Stimulated activated CD8-positive, alpha-beta memory T cell treated with anti-CD3 and anti-CD28 coated beads, Interleukin-7, amount 100 ng/mL, for 1 hour (primary cell): ENCODE measurements at places on chromosomes 2 and 18.

- DNase-seq, result peak; percentile 4
These were observed 77.4 kb downstream of the DCDC2C start for GRCh38 chr2:3780477-3781402.

- no peak for DNase-seq
These were observed 155.4 kb downstream of the ASB1 start for GRCh38 chr2:238582159-238582558.

DNA sequence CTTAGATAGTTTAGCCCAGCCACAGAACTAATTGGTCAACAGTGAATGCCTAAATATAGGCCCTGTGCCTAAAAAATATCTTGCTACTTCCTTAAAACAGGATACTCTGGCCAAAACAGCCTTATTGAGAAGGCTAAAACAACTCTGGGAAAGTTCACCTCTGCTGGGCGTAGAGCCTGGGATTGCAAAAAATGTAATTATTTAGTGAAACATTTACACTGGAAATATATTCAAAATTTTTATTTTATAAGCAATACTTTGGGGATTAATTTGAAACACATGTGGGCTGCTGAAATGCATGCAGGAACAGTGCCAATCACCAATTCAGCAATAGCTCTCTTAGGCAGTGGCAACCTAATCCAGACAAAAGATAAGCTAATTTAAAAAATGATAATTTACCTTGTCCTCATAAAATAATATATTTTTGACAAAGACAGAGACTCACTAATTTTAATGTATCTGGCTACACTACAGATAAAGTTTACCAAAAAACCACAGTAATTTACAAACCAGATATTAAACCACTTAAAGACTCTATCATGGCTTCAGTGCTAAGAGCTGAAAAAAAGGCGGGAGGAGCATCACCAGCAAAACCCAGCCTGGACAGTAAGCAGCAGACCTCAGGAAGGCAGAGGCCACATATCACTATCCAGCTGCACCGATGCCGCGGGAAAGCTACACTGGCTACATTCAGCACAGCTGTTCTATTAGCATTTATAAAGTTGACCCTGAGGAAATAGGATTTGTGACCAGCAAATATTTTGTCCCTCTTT is 18.5 kb downstream of the TRAK2 start:
- DNase-seq, result no peak

GRCh38 chr18:34976534-34976898 is 64.7 kb upstream of the MAPRE2 start:
- no peak for DNase-seq

DNA sequence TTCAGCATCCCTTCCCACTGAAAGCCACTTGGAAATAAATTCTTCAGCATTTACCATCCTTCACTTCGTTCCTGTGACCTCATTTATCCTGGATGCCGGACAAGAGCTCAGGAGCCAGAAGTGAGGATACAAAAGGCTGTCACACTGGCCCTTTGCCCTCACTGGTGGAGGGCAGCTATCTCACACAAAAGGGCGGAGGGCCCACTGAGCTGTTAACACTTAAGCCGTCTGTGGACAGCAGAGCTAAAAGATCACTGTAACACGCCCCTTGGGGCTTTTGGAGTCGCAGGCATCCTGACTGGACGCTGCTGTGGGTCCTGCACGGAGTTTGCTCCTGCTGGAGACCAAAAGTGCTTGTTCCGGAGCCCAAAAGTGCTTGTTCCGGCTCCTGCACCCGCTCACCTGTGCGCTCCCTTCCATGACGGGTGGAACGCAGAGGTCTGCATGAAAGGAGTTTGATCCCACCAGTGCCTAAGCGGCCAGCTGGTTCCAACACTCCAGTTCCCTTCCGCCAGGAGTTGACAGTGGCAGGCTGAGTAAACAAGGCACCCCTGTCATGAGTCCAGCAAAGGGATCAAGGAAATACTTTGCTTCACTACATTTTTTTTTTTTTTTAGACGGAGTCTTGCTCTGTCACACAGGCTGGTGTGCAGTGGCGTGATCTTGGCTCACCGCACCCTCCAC is 572.0 kb upstream of the LINC00305 start:
- no peak for DNase-seq

DNA sequence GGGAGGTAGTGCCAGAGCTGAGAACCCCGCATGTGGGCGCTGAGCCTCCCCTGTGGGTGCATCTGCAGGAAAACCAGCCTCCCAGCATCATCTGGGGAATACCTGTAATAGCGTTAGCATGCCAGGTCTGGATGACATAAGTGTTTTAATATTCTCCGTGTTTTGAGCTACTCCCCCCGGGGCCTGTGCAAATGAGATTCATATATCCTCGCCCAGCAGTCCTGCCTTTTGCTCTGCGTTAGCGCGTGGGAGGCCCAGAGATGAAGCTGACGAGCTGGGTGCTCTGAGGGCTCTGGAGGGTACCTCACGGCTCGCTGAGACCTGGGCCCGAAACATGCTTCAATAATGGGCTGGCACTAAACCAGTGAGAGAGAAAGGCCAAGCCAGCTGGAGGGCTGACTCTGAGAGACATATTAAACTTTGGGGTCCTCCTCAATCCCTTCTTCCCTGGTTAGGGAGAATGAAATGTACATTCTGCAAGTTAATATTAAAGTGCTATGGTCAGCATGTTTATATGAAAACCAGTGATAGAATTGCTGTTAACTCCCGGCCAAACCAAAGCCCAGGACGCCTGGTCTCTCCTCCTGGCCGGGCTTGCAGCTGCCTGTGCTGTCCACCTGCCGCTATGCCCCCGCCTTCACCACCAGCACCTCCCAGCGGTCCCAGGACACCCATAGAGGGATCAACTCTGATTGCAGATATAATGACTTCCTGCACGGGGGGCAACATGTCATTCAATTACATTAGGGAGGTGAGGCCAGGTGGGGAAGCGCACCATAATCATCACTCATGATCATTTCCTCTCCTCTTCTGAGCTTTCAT is 77.0 kb downstream of the EDAR start:
- no peak for DNase-seq

GRCh38 chr2:59887366-59887765 is 666.1 kb downstream of the BCL11A start:
- no peak for DNase-seq

- no peak for DNase-seq
These were observed 22.0 kb downstream of the TNFRSF11A start for GRCh38 chr18:62347089-62347506.

- no peak for DNase-seq
These were observed 31.1 kb downstream of the DSG4 start for GRCh38 chr18:31407649-31408048.

GRCh38 chr2:19456705-19457309 is 98.4 kb upstream of the OSR1 start:
- no peak for DNase-seq

DNA sequence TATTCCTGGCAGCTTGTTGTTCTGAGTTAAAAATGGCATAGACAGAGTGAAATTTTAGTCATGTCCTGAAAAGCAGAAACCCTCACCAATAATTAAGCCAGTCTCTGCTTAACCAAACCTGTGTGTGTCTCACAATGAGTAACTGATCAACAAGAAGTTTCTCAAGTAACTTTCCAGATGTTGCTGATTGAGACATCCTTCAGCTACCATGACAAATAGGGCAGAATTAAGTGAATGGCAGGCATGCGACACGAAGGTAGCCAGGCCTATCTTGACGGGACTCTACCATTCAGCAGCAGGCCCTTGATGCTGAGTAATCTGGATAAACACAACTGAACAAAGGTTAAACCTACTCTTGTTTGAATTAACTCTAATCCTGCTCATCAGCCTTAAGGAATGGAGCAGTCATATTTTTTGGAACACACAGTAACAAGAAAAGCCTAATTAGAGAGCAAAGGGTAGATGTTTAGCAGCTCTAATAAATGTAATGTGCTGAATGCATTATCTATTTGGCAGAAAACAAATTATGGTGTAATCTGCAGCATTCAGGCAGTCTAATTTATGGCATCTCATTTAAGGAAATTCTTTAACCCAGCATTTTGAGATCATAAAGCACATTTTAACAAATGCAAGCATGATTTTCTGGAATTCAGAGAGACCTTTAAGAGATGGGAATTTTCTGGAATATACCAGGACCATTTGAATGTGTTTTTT is 159.5 kb upstream of the EPHA4 start:
- no peak for DNase-seq

- DNase-seq, result no peak
These were observed 91.6 kb downstream of the HS1BP3 start for GRCh38 chr2:20559277-20559676.

- DNase-seq, result no peak
These were observed 57.1 kb downstream of the FBLN7 start for GRCh38 chr2:112195167-112195766.

DNA sequence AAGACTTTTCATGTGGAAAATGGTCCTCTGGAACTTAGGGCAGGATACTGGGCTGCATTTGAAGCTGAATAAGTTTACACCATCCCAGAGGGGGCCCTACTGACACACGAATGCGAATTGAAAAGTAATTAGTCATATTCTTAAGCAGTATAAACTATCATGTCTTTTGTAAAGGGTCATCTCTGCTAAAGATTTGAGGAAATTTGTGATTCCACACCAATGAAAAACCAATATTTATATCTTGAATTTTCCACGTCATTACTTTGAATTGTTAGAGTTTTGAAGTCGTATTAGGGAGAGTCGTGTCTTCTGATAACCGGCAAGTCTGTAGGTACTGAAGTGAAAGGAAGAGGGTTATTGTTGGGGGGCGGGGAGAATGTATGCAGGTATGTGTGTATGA is 4.1 kb upstream of the OTX1 start:
- no peak for DNase-seq

- no peak for DNase-seq
These were observed 317.9 kb downstream of the GBX2 start for GRCh38 chr2:235850289-235850688.

GRCh38 chr2:191930205-191930604 is 83.3 kb upstream of the CAVIN2 start:
- no peak for DNase-seq

DNA sequence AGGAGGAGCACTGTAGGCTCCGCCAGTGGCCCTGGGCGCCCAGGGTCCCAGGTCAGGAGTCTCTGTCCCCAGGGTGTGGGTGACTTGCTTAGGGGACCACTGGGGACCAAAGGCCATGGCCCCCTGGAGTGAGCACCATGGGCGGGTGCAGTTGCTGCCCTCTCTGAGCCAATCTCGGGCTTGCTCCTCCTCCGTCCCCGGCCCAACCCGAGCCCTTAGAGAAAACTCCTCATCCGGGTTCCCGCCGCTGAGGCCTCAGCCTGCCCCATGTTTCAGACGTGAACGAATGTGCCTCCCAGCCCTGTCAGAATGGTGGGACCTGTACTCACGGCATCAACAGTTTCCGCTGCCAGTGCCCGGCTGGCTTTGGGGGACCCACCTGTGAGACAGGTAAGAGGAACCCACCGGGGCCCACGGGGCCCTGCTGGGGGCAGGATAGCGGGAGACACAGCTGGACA is 38.6 kb downstream of the SNED1 start:
- no peak for DNase-seq

DNA sequence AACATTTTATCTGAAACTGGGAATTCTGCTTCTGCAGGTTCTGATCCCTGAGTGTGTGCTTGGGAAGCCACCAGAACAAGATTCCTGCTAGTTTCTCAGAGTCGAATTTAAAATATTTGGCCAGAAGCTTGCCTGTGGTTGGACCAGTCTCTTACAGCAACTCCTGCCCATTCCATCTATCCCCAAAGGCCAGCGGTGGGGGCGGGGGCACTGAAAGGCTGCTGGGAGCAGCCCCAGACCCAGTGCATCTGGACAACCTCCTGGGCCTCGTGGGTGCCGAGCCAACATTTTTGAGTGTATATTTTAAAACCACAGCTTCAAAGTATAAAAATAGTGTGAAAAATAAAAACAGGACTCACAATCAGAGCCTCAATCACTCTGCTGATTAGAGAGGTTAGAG is 38.6 kb upstream of the ZFP36L2 start:
- DNase-seq, result no peak
